Stimulated activated CD4-positive, alpha-beta T cell treated with anti-CD3 and anti-CD28 coated beads, Interleukin-2, amount 100 ng/mL, for 48 hours (primary cell): ENCODE measurements at places on chromosomes 12 and 14.

DNA sequence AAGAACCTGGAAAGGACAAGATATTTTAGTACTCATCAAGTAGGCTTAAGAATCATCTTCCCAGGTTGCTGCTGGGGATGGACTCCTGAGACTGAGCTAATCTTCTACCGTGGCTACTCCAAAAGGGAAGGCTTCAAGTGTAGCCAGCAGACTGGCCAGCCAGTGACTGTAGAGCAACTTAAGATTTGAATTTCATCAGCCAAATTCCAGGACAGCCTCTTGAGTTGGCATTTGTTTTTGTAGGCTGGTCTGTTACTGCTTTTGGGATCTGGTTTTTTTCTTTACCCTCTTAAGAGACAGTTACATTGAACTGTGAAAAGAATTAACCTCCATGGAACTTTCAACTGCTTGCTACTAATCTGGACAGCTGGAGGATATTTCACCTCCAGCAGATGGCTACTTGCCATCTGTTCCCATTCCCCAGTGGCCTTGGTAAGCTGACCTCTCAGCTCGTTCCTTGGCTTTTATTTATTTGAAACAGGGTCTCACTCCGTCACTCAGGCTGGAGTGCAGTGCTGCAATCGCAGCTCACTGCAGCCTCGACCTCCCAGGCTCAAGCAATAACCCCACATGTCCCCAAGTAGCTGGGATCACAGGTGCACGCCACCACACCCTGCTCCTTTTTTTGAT is 20.7 kb downstream of the VTI1B start:
- no peak for DNase-seq

GRCh38 chr14:104435147-104436046 is 144.2 kb upstream of the C14orf180 start:
- no peak for DNase-seq

- DNase-seq = peak; percentile 66
Observed at GRCh38 chr12:7995266-7995963, 37.1 kb upstream of the FOXJ2 start.

- DNase-seq = no peak
Observed at GRCh38 chr12:42570076-42570475, 19.5 kb downstream of the PRICKLE1 start.

DNA sequence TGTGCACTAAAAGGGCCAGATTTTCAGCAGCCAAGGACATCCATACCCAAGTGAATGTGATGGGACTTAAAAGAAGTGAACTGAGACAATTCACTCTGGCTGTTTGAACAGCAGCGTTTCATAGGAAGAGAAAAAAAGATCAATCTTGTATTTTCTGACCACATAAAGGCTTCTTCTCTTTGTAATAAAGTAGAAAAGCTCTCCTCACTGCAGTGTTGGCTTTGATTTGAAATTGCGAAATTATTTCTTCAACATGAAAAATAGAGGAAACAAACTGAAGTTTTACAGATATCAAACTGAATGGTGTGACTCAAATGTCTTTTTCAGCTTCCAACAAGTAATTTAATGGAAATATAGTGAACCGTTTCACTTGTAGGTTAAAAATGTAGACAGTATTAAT is 11.3 kb upstream of the KCNMB4 start:
- no peak for DNase-seq

DNA sequence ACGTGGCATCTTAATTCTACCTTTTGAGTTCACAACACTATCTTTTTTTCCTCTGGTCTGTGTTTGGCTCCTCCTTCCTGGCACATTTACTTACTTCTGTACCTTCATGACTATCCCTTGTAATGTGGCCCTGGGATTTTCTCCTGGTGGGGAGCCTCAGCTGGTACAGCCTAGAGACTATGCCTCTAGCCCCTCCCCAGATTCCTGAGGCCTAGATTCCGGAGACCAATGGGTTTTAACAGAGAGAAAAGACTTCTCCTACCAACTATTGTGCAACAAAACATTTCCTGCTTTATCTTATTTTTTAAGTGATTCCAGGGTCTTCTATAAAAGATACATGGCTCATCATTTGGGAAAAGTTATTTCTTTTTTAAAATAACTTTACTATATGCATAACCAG is 216.2 kb upstream of the KRR1 start:
- DNase-seq = no peak
